ENCODE measurements at places on chromosomes 1 and 21.

GRCh38 chr1:93353286-93353685 is 7.6 kb downstream of the DR1 start:
- no peak for DNase-seq

GRCh38 chr1:200306944-200307754 is 102.7 kb downstream of the ZNF281 start:
- no peak for DNase-seq

DNA sequence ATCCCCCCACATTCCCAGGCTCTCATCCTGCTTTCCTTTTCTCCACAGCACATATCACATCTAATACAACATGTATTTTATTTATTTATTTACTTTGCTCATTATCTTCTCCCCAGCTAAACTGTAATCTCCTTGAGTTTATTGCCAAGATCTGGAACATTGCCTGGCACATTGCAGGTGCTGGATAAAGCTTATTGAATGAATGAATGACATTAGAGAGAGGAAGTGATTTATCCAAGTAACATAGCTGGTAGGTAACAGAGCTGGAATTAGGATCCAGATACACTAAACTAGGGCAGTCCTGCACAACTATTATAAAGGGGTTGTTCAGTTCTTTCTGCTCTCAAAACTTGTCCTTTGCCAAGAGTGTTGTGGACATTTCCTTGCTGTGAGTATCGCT is 8.6 kb upstream of the PTAFR start:
- no peak for DNase-seq

DNA sequence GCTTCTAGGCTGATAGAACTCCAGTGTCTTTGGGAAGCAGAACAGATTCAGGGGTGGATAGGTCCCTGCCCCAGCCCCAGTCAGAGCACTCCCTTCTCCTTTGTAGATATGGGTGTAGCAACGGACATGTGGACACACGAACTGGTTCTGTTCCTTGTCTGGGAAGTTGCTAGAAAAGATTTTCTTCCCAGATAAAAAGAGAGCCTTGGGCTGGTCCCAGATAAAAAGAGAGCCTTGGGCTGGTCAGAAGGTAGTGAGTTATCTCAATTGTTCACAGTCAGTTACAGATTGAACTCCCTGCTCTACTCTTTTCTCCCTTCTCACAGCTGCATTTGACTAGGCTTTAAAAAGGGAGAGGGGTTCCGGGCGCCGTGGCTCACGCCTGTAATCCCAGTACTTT is 7.4 kb upstream of the EFNA1 start:
- no peak for DNase-seq

DNA sequence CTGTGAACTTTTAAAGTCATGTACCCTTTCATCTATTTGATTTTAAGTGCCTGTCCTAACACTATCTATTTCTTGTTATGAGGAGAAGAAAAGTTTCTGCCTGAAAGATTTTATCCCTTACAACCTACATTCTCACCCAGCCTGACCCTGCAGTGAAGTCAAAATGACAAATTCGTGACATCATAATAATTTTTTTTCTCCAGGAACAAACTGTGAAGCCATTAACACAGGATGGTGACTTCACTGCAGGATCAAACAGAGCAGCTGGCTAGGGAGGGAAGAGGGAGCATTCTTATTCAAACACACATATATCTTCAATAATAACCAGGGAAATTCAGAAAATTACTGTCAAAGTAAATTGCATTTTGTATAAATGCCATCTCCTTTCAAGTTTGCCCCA is 147.8 kb upstream of the PRMT6 start:
- no peak for DNase-seq

GRCh38 chr1:197783510-197783948 is 8.2 kb upstream of the DENND1B start:
- no peak for DNase-seq

- DNase-seq: no peak
Observed at GRCh38 chr1:165218731-165219130, 137.8 kb downstream of the LMX1A start.

DNA sequence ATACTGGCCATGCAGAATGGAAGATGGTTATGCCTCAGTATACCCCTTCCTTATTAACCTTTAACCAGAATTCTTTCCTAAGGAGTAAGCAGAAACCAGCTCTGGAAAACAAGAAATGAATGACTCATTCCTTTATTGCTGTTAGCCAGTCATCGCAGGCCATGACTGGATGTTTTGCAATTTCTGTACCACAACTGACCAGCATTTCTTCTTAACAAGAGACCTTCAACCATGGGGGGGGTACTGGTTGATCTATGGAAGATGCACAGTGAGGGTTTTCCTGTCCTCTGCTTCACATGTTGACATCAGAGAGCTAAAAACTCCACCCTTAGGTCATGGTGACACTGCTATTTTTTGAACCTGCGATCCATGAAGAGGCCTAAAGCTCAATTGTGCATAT is 28.0 kb upstream of the RNF2 start:
- no peak for DNase-seq

DNA sequence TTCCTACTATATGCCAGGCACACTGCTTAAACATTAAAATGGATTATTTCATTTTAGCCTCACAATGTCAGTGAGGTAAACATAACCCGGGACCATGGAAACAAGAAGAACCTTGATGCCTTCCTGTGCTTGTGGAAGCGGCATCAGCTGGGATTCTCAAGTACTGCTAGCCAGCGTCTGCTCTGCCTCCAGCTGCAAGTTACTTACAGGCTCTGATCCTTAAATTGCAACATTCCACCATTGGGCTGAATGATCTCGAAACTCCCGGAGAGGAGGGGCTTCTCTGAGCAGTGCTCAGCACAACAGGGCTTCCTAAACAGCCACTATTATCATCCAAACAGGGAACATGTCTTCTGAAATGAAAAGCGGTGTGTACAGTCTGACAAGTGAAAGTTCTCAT is 6.7 kb upstream of the MAN1C1 start:
- DNase-seq: no peak

DNA sequence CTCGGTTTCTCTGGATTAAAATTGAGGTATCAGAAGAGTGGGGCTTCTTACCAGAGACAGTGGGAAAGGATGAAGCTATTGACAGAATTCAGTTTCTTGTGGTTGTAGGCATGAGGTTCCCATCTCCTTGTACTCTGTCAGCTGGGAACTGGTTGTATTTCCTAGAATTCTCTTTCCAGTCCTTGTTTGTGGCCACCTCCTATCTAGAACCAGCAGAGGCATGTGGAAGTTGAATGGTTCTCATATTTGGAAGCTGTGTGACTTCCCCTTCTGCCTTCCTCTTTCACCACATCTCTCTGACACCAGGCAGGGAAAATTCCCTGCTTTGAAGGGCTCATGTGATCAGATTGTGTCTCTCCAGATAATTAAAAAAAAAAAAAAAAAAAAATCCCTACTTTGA is 457.7 kb upstream of the ADAMTS5 start:
- no peak for DNase-seq

- no peak for DNase-seq
Observed at GRCh38 chr1:218462587-218462986, 117.5 kb downstream of the TGFB2 start.

DNA sequence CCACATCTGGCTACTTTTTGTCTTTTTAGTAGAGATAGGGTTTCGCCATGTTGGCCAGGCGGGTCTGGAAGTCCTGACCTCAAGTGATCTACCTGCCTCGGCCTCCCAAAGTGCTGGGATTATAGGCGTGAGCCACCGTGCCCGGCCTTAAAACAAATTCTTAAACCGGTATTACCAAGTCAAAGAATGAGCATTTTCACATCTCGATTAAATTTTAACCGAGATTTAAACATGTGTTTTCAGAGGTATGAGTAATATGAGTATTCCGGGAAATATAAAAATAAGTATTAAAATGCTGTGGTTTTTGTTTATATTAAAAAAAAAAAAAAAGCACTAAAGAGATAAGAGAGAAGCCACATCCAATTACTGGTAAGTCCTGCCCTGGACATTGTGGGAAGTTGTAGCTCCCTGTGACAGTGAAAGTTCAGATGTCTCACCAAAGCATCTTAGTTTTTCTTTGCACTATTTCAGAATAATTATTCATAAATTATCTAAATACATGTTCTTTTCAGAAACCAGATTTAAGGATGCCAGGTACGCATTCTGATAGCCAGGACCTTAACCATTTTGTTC is 24.9 kb downstream of the ZNF281 start:
- no peak for DNase-seq

DNA sequence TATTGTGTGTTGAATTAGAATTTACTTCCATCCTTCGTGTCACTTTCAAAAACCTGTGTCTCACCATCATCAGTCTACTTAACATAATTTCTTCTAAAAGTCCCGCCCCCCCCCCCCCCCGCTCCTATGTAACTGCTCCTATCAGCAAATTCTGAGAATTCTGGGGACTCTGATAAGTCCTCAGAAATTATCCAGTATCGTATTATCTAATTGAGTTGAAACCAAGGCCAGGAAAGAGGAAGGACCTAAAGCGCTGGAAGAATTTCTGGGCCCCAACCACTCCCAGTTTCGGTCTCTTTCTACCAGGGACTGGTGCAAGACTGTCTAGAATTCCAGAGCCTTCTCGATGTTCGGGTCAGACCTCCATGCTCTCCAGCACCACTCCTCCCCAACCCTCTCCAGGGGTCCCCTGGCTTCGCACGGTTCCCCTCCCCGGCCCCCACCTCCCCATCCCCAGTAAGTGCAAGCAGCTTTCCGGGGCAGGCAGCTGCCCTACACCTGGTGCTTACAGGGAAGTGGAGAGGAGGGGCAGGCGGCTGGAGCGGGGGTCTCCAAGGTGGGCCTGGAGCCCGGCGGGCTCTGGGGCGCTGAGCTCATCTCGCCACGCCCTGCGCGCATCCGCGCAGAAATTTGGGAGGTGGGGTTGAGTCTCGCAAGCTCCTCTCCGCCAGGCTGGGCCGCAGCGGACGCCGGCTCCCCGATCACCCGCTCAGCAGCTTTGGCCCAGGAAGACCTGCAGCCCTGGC is 16.0 kb upstream of the ZNF496 start:
- DNase-seq: no peak

DNA sequence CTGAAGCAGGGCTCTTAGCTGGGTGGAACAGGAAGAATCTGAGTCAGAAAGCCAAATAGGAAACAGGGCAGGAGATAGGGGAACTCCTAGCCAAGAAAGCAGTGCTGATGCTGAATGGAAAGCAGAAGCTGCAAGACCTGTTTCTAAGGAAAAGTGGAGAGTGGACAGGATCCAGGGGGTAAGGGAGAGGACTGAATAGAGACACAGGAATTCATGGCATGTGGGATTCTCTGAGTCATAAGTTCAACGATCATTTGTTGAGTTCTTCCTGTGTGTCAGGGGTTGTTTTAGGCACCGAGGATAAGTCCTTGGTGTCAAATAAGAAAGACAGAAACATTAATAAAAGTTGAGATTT is 153.8 kb upstream of the FGGY start:
- DNase-seq: peak; percentile 81

DNA sequence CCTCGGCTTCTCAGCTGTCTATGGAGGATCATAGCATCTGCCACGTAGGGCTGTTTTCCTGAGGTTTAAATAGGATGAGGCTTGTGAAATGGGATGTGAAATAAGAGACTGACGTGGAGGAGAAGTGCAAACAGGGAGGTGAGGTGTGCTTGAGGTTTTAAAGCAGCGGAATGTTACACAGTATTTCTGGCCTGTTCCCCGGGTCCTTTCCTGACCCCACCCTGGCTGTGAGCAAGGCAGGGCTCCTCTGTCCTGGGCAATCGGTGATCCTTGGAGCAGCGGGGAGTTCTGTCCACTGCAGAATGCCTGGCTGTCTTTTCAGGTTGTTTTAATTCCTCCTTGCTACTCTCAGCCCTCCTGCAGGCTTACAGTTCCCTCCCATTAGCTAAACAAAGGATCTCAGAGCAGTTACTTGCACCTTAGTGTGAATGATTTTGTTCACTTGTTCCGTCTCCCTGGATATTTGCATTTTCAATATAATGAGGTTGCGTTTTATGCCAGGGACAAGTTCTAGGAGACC is 38.6 kb downstream of the LHX4 start:
- DNase-seq: no peak

GRCh38 chr1:65138524-65138923 is 9.5 kb upstream of the AK4 start:
- DNase-seq: no peak

- DNase-seq: no peak
Observed at GRCh38 chr1:208058267-208058666, 147.3 kb upstream of the CD34 start.

DNA sequence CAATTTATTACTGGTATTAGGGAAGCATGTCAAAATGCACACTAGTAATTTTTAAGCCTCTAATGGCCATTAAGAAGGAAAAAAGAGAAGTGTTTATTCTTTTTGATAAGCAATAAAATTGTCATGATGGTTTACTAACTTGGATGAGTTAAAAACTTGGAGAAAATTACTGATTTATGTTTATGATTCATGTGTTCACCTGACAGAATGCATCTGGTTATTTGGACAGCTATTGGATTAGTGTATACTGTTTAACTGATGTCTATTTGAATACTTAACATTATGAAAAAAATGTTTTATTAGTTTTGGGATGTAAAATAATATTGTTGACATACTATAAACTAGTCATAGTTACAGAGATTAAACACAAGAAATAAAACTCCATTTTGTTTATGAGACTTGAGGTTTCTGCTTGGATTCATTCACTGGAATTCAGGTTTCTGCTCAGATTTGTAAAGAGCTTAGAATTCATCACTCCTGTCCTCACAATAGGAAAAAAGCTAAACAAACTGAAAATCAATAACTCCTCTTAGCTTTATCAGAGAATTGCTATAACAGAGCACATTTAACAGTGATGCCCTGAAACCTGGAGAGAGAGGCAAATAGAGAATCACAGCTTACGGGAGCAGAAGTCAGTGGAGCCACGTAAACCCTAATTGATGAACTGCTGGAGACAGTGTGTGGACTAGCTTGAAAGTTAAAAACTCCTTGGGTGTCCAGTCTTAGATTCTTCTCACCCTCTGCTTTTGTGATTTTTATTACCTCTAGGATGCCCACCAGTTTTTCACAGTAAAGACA is 56.7 kb downstream of the RALGPS2 start:
- no peak for DNase-seq

DNA sequence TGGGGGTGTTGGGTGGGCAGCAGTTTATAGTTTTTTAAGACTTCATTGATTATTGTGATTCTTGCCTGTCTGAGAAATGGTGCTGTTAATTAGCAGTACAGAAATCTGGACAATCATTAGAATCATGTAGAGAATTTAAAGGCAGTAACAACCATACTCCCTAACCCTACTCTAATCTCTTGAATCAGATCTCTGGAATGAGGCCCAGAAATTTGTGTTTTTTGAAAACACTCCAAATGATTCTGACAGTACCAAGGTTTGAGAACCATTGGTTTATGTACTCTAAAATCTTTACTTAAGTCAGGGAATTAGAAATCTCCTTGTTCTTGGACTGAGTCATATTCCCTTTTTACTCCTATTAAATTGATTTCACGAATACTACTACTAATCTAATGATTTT is 24.0 kb downstream of the FNBP1L start:
- no peak for DNase-seq

DNA sequence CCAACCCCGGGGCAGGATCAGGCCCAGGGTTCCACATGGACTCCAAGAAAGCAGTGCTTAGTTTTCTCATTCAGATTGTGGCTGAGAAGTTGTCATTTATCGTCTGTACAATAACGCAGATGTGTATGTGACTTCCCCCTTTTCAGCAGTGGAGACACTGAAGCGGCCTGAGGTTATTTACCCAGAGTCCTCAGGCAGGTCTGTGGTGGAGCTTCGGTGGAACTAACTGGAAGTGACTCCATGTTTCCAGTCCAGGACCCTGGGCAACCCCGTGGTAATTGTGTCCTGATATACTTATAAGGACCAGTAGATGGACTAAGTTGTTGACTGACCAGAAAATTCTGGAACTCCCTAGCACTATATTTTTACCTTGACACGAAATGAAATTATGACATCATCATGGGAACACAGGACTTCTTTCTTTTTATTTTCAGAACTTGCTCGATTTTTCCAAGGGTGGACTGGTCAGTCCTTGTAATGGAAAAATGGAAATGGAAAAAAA is 1.0 kb upstream of the IER5 start:
- peak; percentile 78 for DNase-seq
